Endothelial cell (in vitro differentiated cells): ENCODE measurements at places on chromosomes 1 and 21. TPM values are rescaled to one million over a fixed set of nuclear protein-coding genes. Genes with fewer than 3 reads are reported as not detected.
A peak's percentile ranks its signal among the peaks of the same experiment; 100 is the strongest.

DNA sequence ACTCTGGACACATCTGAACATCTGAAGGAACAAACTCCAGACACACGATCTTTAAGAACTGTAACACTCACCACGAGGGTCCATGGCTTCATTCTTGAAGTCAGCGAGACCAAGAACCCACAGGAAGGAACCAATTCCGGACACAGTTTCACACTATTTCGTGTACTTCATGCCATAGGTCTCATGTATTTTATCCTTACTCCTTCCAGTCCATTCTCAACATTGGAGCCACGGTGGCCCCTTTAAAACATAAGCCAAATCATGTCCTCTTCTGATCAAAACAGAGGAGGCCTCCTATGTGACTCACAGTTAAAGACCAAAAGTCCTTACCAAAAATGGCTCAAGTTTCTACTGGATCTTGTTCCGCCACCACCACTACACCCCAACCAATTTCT, 29.8 kb upstream of the RCOR3 start:
- no peak overlapping the region for H3K27ac ChIP-seq
- peaks cover 3% of the 10 kb centered on the region for H3K27me3 ChIP-seq
- no peaks in the 10 kb centered on the region for H3K4me1 ChIP-seq
- H3K4me3 ChIP-seq, result no peak overlapping the region
- H3K36me3 ChIP-seq, result no peaks in the 10 kb centered on the region
- DNase-seq, result no peak

GRCh38 chr1:193806079-193807048, 620.0 kb upstream of the B3GALT2 start:
- no peaks in the 10 kb centered on the region for H3K4me1 ChIP-seq
- no peak overlapping the region for H3K4me3 ChIP-seq
- no peak overlapping the region for H3K27ac ChIP-seq
- H3K36me3 ChIP-seq, result no peaks in the 10 kb centered on the region
- no peak for DNase-seq
- peaks cover 1% of the 10 kb centered on the region for H3K27me3 ChIP-seq

GRCh38 chr1:227315629-227316346, 2.5 kb downstream of the CDC42BPA start:
- peak overlapping the region; percentile 39 for H3K27ac ChIP-seq
- no peak for DNase-seq
- H3K4me3 ChIP-seq, result peak overlapping the region; percentile 98
- H3K4me1 ChIP-seq, result peaks cover 20% of the 10 kb centered on the region
- peaks cover 4% of the 10 kb centered on the region for H3K36me3 ChIP-seq

DNA sequence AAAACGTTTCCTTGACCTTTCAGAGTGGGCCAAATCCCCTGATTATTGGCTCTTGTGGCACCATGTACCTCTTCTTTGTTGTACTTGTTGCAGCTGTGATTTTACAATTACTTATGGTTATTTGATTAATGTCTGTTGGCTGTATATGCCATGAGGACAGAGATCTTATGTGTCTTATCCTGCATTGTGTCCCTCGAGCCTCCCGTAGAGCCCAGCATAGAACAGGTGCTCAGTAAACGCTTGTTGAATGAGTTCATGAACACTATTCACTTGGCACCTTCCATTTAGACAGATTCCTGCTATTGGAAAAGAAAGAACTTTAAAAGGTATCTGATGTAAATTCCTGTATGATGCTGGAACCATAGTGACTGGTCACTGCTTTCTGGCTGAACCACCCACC, 48.4 kb downstream of the PGM1 start:
- H3K4me1 ChIP-seq, result peaks cover 7% of the 10 kb centered on the region
- H3K4me3 ChIP-seq, result no peak overlapping the region
- no peak overlapping the region for H3K27ac ChIP-seq
- H3K27me3 ChIP-seq, result peaks cover 4% of the 10 kb centered on the region
- peaks cover under 1% of the 10 kb centered on the region for H3K36me3 ChIP-seq
- no peak for DNase-seq

- DNase-seq, result no peak
- no peak overlapping the region for H3K27ac ChIP-seq
- no peaks in the 10 kb centered on the region for H3K4me1 ChIP-seq
- H3K36me3 ChIP-seq, result no peaks in the 10 kb centered on the region
Observed at GRCh38 chr1:230794431-230794830, 47.2 kb downstream of the CAPN9 start.

GRCh38 chr21:15140321-15141019, 75.7 kb upstream of the NRIP1 start:
- no peak overlapping the region for H3K27ac ChIP-seq
- no peaks in the 10 kb centered on the region for H3K36me3 ChIP-seq
- no peaks in the 10 kb centered on the region for H3K4me1 ChIP-seq
- no peak for DNase-seq
- no peak overlapping the region for H3K4me3 ChIP-seq
- no peaks in the 10 kb centered on the region for H3K27me3 ChIP-seq

DNA sequence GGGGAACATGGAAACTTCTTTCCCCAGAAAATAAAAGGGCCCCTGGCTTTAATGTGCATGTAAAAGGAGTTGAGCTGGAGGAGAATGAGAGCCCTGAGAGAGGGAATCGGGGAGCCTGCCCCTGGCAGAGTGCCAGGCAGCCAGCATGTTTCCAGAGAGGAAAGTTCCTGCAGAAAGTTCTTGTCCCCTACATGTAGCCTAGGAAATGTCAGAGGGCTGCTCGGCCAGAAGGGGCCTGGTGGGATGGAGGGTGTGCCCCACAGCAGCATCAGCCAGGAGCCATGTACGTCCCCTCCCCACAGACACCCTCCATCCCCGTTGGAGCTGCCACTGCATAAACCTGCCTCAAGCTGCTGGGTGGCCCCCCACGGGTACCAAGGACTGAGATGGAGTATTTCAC, 5.4 kb upstream of the PRELP start:
- H3K36me3 ChIP-seq, result no peaks in the 10 kb centered on the region
- peaks cover 2% of the 10 kb centered on the region for H3K27me3 ChIP-seq
- H3K4me3 ChIP-seq, result no peak overlapping the region
- H3K27ac ChIP-seq, result no peak overlapping the region
- H3K4me1 ChIP-seq, result peaks cover 23% of the 10 kb centered on the region

SPATA17 gene
- 0.36 TPM for total RNA-seq
